ENCODE measurements at places on chromosomes 5 and 9. TPM values are rescaled to one million over a fixed set of nuclear protein-coding genes. Genes with fewer than 3 reads are reported as not detected.

DNA sequence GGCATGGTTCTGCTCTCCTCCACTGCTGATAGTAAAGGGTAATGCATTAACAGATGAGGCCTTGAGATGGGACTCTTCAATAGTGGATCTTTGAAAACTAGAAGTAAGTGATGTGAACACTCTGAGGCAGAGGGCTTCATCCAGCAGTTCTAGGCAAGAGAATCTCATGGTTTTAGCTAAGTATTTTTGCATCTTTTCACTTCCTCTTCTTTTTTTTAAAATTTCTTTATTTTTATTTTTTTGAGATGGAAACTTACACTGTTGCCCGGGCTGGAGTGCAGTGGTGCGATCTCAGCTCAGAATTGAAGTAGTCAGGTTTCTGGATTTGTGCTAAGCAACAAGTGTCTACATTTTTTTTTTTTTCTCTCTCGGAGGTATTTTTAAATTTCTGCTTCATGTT is 101.9 kb downstream of the MTRR start:
- DNase-seq: no peak

GRCh38 chr5:16666130-16666882 is 49.5 kb upstream of the RETREG1 start:
- no peak for DNase-seq

DNA sequence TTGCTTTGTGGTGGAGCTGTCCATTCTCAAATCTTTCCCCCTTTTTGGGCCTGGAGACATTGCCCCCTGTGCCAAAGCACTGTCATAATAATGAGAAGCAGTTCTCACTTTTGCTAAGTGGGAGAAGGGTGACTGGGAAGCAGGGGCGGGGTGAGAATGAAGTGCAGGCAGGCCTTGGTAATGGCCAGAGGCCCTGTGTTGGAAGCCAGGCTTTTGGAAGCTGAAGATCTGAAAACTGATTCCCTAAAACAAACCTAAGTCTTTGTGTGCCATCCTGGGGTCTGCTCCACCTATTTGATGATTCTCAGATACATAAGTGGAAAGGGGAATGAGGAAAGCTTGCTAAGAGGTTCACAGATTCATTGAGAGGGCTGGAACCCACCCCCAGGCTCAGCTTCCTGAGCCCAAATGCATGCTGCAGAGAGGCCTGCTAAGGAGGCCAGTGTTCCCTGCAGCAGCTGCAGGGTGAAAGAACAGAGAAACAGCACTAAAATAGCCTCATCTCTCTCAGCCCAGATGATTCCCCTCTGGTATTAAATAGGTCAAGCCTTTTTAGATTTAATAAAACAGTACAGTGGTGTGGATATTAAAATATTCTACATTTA is 75.0 kb downstream of the NSG2 start:
- no peak for DNase-seq

GRCh38 chr9:99762470-99762869 is 59.2 kb upstream of the NR4A3 start:
- DNase-seq: no peak

- no peak for DNase-seq
These were observed at the start of gene NEUROG1 for GRCh38 chr5:135535820-135536801. TSS of gene NEUROG1 (minus strand) at chr5:135535964. CDS start at chr5:135535690, 274 bp downstream.

- no peak for DNase-seq
These were observed 1.3 kb downstream of the EDIL3 start for GRCh38 chr5:84383296-84383815.

GRCh38 chr5:94855543-94855942 is 237.1 kb downstream of the SLF1 start:
- DNase-seq: no peak

DNA sequence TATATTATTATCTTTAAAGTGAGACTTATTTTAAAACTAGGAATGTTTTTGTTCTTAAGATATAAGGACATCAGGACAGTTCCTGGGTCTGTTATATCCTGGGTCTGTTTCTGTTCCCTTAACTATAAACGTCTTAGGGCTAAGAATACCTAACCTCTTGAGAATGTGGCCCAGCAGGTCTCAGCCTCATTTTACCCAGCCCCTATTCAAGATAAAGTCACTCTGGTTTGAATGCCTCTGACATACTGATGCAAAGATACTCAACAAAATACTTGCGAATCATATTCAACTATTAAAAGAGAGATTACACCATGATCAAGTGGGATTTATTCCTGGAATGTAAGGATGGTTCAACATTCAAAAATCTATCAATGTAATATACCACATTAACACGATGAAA is 51.0 kb downstream of the STK10 start:
- no peak for DNase-seq

DNA sequence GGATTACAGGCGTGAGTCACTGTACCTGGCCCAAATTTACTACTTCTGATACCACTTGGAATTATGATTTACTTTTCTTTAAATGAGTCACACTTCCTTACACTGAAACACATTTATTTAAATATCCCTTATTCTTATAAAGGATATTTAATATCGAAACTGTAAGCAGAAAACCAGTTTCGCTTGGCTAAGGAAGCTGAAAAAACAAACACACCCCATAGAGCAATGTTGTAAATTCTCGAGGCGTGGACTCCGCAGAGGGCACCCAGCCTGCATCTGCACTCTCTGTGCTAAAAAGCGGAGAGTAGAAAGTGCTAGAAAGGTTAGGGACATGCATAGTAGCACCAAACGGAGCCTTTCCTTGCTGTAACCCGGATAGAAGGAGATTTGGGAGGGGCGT is 86.5 kb downstream of the HMCN2 start:
- DNase-seq: no peak

DNA sequence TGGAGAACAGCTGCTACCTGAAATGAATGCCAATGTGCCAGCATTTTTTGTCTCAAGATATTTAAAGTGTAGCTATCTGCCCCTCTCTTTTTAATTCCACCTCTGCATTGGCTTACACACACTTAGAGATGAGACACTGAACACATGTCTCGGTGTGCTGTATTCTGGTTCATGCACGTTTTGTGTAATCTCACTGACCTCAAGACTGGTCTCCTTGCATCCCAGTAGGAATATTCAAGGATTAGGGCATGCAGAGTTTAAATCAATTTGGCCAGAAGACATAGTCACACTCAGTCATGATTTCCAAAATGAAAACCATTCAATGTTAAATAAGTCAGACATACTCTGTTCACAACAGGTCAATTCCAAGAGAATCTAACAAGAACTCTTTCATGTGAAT is 561.8 kb upstream of the TUSC1 start:
- no peak for DNase-seq

DNA sequence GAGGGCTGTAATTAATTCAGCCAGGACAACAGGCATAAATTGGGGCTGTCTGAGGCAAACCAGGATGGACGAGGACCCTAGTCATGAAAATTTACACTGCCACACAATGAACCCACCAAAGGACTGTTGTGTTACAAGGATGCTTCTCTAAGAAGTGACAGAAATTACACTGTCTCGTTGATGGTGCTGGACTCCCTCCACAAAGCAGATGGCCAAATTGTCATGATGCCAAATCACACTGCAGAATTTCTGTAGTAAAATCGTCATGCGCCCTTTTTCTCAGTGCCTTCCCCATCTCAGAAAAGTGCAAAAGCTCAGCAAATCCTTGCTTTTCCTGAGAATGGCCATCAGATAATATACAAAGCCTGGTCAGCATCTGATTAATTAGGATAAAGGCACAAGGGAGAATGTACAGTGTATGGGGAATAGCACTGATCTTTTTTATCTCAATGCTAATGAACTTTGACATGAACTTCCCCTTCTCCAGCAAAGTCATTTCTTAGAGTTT is 545.8 kb downstream of the CSNK1G3 start:
- no peak for DNase-seq

DNA sequence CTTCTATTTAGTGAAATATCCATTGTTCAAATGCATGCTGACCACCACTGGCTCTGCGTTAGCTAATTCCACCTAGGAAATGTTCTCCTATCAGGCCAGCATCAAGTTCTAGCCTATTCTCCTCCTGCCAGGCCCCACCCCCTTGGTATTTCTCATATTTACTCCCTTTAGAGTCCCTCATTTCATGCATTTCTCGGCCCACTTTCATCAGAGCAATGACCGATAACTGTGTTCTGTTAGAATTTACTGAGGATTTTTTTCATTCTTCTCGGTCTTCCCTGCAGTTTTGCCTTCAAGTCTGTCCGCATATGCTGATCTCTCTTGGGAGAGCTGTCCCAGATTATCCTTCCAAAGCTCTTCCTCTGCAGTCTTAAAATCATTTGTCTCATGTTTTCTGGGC is 143.4 kb downstream of the GOLPH3 start:
- DNase-seq: no peak

DNA sequence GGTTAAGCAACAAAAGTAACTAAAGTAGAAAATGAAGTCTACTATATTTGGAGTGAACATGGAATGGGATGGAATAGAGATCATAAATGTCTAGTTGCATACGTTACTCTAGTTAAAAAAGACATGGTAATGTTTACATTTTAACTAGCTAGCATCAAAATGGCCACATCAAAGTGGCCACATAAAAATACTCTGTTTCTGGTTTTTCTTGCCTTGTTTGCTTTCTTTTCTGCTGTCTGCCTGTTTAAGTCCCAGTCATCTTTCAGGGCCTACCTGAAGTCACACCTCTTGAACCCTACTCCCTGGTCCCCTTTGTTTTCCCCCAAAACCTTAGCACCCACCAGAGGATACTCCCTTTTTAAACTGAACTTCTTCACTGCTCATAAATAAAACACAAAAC is 6.4 kb upstream of the KIF2A start:
- DNase-seq: no peak

DNA sequence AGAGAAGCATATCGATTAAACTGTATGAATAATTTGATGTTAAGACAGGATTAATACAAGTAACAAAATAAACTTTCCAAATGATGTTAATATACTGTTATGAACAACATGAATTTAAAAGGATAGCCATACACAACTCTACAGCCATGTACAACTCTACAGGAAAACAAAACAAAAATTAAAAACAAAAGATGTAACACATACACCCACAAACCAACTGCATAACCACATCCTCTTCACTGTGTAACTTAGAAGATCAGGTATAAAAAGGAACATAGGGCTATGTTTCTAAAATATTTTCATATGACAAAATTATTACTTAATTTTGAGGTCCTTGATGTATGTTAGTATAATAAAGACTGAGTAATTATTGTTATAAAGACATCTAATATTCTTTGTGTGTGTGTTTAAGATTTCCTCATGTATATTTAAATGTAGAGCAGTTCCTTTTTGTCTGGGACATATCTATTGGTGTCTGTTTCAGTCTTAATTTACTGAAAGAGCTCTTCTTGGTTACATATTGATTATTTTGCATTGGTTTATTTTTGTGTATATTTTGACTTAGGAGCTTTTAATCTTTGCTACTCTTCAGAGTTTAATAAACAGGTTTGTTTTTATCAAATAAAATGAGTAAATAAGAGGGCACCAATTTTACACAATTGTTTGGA is 966.8 kb upstream of the CTNND2 start:
- no peak for DNase-seq

DNA sequence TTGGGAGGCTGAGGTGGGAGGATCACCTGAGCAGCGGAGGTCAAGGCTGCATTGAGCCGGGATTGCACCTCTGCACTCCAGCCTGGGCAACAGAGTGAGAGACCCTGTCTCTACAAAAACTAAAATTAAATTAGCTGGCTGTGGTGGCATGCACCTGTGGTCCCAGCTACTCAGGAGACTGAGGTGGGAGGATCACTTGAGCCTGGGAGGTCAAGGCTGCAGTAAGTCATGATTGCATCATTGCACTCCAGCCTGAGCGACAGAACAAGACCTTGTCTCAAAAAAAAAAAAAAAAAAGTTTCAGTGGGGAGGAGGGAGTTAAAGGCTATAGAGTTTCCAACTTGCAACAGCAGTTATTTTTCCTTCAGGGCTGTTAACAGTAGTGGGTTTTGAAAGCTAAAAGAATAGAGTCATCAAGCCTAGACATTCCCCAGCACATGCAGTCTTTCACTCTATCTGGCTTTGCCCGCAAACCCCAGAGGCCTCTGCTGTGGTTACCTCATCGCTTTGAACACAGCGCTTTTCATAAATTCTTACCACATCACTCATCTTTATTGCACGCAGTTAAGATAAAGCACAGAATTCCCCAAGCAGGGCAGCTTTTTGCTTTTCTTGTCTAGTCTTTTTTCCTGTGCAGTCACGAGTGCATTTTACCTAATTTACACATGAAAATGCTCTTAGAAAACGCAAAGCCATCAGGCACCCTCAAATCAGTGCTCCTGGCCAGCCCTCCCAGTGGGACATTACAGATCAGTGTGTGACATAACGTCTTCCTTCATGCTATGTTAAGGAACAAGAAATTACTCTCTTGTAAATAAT is 8.7 kb upstream of the SLC2A8 start:
- no peak for DNase-seq

GRCh38 chr9:99357575-99357974 is 135.5 kb downstream of the SEC61B start:
- no peak for DNase-seq

GRCh38 chr5:72187388-72188075 is 80.3 kb downstream of the MAP1B start:
- DNase-seq: no peak

DNA sequence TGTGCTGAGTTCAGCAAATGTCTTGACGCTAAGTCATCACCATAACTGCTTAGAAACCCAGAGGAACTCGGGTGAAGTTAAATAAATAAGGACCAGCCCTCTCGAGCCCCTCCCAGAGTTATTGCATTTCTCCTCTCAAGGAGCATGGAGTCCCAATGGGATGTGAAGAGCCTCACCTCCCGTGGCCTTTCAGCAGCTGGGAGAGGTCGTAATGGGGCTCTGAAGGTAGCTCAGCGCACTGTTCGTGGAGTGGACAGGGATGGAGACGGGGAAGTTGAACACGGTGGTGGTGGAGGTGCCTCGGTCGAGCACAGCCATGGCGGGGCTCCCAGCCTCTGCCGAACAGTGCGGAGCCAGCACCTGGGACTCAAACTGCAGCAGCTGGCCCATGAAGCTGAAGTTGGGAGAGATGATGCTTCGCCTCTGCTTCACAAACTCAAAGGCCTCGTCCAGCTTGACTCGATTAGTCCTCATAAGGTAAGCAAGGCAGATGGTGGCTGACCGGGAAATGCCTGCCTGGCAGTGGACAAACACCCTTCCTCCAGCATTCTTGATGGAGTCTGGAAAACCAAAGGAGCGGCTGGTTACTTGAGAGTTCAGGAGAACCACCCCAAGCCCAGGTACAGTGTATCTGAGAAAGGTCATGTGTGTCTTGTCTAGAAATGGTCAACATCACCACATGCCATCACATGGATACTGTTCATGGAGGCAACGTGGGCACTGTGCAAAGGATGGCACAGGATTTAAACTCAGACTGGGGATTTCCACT is 2.2 kb downstream of the DUSP1 start:
- no peak for DNase-seq

DNA sequence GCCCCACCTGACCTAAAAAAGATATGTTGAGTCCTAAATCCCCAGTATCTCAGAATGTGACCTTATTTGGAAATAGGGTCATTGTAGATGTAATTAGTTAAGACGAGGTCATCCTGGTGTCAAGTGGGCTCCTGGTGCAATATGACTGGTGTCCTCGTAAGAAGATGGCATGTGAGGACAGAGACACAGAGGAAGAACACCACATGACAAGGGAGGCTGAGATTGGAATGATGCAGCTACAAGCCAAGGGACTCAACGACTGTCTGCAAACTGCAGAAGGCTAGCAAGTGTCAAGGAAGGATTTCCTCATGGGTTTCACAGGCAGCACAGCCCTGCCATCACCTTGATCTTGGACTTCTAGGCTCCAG is 100.4 kb upstream of the DAP start:
- DNase-seq: no peak

GRCh38 chr5:93611976-93612854 is 29.2 kb downstream of the NR2F1 start:
- no peak for DNase-seq

Gene PCDHGB7
- total RNA-seq: 25.2 TPM

Gene PCDHB10
- total RNA-seq: 0.96 TPM

Gene LCN12
- not detected for total RNA-seq

Gene ALDH7A1
- total RNA-seq: 14.8 TPM

Gene ZNF879
- total RNA-seq: 3.4 TPM
